ENCODE measurements at places on chromosomes 3 and 15.

GRCh38 chr3:107561980-107562379 lies 39.2 kb downstream of the BBX start:
- no peak for DNase-seq

GRCh38 chr15:69664572-69665571 lies 212.3 kb downstream of the RPLP1 start:
- no peak for DNase-seq

DNA sequence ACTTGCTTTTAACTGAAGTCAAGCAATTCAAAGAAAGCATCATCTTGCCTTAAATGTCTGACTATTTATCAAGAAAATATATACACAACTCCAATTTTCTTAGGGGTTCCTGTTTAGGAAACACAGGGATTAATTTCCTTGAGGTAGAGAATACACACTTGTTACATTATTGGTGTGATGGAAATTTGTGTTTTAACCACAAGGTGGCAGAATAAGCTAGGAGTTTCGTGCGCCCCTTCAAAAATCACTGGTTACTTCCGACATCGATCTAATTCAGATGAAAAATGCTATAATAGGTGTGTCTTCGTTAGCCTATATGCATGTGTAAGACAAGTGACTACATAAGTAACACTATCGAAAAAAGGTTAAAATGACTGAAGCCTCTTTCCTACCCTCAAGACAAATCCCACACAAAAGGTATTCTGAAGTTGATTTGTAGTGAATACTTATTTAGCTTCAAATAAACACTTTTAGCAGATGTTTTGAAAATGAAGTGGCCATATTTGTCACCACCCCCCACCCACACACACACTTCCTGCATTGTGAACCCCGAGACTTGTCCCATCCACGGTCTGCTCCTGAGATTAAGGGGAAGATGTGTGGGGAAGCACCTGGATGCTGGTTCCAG lies 246.5 kb downstream of the ROBO1 start:
- DNase-seq, result no peak

DNA sequence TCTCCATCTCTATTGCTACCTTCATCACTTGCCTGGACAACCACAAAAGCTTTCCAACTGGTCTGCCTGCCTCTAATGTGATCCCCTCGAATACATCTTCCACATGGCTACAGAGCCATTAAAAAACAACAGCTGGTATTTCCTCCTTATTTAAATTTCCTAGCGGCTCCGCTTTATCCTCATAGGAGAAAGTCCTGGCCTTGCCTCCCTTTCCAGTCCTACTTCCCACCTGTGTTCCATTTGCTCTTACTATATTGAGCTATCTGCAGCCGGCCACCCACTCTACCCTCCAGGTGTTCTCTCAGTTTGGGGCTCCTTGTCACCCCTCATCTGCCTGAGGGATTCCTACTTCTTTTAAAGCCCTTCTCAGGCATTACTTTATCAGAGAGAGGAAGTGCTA lies 49.7 kb upstream of the TSPAN3 start:
- no peak for DNase-seq

DNA sequence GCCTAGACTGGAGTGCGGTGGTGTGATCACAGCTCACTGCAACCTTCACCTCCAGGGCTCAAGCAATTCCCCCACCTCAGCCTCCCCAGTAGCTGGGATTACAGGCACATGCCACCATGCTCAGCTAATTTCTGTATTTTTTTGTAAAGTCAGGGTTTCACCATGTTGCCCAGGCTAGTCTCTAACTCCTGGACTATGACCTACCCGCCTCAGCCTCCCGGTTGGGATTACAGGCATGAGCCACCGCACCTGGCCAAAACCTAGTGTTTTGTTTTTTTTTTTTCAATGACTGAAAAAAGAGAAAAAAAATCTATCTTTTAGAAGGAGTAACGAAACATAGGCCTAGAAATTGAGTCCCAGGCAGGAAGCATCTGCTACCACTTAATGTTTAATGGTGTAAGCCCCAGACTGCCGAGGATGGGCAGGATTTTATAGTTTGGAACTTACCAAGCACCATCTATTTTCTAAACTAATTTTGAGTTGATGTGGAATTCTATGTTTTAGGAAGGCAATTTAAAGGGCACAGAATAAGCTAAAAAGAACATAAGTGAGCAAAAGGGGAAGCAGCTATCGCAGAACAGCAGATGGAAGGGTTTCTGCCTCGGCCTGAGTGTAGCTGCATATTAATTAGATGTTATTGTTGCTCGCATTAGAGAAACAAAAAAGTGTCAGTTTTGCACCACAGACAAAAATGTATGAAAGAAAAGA lies 24.2 kb upstream of the CA12 start:
- DNase-seq, result no peak

DNA sequence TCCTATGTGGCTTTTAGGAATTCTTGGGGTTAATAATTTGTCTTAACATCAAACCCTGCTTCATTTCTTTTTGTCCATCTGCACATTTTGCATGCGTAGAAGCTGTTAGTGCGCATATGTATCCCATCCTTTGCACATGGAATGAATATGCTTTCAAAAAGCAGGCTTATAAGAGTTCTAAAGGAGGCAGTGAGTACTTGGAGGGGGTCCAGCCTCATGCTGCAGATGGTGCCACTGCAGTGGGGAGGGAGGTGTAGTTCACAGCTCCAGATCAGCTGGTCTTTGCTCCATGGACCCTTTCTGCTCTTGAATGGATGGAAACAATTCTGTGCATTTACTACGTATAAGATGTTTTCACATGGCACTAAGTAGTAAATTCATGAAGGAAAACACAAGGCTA lies 20.7 kb upstream of the SSR3 start:
- DNase-seq, result no peak

DNA sequence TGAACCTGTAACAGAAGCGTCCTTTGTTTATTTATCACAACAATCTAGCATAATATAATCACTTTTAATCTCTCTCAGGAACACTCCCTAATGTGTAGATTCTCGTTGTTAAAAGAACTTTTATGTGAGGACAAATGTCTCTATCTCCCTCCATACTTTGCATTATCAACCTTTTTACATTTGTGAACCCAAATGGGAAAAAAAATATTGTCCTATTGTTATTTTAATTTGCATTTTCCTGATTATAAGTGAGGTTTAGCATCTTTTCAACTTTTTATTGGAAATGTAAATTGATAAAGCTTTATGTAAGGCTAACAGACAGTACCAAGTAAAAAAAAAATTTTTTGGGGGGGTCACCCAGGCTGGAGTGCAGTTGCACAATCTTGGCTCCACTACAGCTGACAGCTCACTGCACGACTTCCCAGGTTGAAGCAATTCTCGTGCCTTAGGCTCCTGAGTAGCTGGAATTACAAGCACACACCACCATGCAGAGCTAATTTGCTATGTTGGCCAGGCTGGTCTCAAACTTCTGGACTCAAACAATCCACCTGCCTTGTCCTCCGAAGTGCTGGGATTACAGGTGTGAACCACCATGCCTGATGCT lies 33.0 kb upstream of the DENND4A start:
- DNase-seq, result no peak

DNA sequence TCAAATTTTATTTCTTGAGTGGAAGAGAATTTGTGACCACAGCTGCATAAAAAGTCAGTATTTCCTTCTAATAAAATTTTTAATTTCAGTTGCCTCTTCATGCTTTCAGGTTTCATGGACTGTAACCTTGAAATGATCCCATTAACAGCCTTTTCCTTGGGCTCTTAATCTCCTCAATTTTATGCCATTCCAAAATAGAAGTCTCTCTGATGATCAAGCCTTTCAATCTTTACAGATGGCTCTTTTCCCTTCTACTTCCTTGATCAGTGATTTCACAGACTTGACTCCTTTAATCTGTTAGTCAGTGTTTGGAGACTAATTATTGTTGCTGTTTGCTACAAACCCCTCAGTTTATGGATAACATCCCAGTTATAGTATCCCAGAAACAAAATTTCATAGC lies 11.9 kb downstream of the TSC22D2 start:
- no peak for DNase-seq

GRCh38 chr3:98733053-98733811 lies 29.9 kb upstream of the ST3GAL6 start:
- no peak for DNase-seq

DNA sequence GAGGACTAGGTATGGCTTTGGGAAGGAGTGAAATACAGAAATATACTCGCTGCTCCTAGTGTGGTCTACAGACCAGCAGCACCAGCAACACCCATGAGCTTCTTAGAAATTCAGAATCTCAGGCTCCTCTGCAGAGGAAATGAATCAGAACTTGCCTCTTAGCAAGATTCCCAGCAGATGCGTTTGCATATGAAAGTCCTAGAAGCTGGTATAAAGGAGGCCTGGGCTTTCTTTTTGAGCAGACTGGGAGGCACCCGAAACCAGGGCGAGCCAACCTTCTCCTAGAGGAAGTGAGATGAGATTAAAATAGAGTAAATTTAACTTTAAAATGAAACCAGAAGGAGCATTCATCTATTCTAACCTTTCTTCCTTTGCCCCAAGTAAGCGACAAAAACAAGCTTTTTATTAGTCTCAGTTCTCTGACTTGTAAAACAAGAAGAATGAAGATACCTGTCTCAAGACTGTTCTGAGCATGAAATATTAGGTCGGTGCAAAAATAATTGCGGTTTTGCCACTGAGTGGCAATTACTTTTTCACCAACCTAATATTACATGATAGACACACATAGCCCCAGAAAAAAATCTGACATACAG lies 140.0 kb downstream of the PDZRN3 start:
- no peak for DNase-seq

DNA sequence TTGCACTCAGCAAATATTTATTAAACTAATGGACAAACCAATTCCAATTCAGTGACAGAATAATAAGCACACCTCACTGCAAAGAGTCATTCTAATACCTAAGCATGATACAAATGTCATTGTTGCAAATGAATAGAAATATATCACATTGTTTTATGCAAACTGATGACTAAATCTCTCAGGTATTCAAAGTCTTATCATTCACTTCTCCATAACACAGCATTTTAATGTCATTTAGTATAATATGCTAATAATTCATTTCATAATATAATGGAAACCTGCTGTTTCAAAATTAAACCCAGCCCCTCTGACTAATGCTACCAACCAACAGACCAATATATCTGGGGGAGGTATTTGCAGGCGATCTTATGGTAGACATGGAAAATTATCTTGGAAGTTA lies 71.8 kb downstream of the FGF7 start:
- no peak for DNase-seq

DNA sequence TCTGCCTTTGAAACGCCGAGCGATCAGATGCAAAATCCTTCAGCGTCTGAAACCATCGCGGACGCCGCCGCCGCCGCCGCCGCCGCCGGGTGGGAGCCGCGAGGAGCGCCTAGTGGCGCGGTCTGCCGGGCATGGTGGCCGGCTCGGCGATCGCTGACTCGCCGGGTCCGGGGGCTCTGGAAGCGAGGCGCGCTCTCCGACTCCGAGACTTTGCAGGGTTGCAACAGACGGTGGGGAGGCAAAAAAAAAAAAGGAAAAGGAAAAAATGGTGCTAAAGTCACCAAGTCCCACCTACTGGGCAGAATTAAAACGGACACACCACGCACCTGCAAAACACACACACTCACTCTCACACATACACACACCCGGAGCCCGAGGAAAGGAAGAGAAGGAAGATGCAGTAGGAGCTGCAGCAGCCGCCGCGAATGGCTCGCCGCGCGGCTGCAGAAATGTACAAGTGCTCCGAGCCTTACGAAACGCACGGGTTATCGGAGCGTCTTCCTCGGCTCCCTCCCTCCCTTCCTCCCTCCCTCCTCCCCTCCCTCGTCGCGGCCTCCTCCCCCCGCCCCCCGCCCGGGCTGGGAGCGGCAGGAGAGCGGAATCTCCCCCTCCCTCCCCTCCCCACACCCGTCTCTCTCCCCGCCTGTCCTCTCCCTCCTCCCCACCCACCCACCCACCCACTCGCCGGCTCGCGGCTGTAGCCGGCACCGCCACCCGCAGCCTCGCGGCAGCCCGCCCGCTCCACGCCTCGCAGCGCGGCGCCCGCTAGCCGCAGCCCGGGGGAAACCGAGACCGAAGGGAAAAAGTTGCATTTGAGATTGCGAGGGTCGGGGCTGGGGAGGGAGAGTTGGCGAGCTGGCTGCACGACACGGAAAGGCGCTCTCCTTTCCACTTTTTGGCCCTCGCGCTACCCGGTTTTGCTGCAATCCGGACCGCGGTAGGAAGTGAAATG lies at the start of gene NTRK3:
TSS of gene NTRK3 (minus strand) at position 461 of the 952 bp plus-strand sequence. CDS start 586 bp downstream, outside the sequence.
- no peak for DNase-seq

- DNase-seq, result no peak
Measured at GRCh38 chr3:49298511-49298910, 21.5 kb upstream of the C3orf62 start.

GRCh38 chr3:80750637-80751036 lies 982.8 kb upstream of the ROBO1 start:
- no peak for DNase-seq
